ENCODE measurements at places on chromosomes 12 and 14.

DNA sequence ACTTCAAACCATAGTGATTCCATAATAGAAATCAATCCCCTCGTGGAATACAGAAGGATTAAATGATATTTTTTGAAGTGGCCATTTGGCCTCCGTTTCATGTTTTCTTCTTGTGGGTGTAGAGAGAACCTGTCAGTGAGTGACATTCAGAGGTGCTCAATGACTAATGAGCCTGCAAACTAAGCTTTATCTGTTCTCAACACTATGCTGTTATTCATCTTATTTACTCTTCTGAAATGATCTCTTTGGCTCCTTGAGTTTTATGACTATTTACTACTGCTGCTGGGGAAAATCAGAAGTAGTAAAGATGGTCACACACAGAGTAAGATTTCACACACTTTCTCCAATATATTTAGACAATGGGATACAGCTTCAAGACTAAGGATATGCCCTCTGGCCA lies 30.4 kb downstream of the ATP2B1 start:
- DNase-seq = no peak

DNA sequence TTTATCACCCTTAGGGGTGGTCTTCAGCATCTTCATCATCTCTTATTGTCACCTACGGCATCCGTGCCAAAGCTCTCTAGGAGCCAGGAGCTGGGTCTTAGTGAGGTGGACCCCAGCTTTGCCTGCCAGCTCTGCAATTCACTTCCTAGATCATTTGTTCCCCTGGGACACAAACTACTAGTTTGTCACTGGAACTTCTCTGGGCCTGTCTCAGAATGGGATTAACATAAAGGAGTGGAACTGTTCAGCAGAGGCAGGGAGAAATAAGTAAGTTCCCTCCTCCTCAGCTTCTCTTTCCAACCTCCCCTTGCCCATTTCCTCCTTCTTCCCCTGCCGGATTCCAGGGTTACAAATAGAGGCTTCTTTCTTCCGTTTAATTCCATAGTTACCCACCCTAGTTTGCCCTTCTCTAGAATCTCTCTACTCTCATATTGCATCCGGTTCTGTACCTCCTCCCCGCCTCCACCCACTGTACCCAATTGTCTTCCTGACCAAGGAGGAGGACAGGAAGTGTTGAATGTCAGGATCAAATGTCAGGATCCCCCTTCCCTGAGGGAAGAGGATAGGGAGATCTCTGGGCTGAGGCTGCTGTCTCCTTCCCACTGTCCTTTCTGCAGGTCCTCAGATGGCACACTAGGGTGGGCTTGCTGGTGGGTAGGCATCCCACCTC lies 25.0 kb downstream of the LARP4 start:
- DNase-seq = no peak

DNA sequence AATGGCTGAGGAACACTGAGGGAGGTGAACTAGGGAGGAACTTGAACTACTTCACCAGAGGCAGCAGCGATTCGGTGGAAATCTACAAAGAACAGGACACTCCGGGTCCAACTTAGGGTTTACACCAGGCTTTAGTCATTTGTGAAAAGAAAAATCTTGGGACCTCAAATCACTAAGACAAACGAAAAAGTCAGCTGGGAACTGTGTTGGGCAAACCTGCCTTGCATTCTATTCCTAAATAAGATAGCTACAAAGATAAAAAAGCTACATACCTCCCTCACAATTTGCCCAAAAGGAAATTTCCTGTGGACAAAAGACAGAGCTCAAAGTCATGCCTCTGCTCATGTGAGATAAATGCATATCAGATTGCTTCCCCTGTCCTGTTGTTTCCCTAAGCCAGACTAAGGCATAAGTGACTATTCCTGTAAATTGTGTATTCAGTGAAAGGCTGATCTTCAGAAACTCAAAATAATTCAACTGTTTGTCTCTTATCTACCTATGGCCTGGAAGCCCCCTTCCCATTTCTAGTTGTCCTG lies 106.6 kb downstream of the APAF1 start:
- no peak for DNase-seq

GRCh38 chr14:92970271-92970670 lies 47.3 kb downstream of the CHGA start:
- DNase-seq = no peak

- no peak for DNase-seq
Measured at GRCh38 chr14:23162800-23163199, 20.7 kb downstream of the SLC7A8 start.

DNA sequence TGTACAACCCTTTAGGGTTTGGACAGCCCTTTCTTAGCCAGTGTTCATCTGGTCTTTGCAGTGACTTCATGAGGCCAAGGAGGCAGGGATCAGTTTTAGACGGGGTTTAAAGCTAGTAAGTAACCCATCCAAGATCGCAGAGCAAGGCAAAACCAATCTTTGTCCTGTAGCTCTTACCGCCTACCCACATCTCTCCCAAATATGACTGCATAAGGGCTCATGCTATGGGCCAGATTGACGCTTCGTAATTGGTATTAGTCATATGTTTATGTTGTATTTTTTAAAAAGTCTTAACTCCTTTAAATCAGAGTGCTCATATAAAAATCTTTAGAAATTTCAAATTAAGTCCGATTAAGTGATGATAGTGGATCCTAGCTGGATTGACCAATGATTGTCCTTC lies 3.7 kb upstream of the CLMN start:
- DNase-seq = no peak

DNA sequence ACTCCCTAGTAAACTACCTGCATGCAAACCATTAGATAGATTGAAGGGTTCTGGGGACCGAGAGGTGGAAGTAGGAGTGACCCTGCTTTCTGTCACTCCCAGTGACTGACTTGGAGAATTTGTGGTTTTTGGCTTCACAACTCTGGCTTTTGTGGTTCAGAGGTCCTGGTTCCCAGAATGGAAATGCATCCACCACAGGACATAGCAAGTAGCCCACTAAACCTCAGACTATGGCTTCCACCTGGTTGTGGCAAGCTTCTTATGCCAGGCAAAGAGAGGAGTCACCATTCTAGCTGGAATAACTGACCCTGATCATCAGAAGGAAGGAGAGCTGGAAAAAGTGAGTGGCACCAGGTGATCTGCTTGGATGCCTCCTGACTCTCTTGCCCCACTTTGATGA lies 162.4 kb upstream of the TMEM260 start:
- no peak for DNase-seq

GRCh38 chr12:27968972-27969623 lies 3.4 kb downstream of the PTHLH start:
- DNase-seq = no peak

DNA sequence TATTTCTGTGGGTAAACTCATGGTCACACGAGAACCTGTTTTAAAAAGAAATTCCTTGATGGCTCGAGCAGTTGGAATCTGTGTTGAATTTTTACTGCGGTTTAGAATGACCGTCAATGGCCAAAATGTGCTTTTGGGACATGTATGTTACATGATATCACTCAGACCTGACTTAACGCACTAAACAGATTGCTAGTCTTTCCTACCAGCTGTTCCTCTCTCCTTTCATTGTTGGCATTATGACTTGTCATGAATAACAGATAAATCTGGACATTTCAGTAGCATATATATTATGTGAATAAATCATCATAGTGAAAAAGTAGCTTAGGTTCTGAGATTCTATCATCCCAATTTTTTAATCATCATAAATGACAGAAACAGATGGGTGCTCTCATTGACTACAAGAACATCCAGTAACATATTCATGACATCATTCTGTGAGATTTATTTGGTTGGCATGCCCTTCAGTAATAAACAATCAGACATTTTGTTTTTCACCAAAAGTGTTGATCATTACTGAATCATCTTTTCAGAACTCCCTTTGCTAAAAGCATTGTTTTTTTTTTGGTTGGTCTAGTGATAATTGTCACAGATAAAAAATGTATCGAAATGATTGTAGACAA lies 57.9 kb upstream of the NAV3 start:
- no peak for DNase-seq

- DNase-seq = no peak
Measured at GRCh38 chr14:103055695-103056094, 1.7 kb downstream of the CDC42BPB start.

DNA sequence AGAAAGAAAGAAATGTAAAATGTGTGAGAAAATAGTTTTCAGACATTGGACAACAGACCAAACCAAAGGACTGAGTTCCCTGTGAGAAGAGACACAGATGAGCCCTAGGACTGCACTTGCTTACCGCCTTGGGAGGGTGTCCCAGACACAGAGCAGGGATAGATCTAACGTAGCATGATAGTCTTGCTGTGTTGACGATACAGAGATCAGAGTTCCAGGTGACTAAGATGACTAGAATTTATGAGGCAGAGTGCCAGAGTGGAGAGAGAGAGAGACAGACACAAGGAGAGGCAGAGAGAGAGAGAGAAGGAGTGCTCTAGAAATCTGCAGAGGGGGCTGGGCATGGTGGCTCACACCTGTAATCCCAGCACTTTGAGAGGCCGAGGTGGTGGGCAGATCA lies 148.2 kb upstream of the LMNTD1 start:
- no peak for DNase-seq

DNA sequence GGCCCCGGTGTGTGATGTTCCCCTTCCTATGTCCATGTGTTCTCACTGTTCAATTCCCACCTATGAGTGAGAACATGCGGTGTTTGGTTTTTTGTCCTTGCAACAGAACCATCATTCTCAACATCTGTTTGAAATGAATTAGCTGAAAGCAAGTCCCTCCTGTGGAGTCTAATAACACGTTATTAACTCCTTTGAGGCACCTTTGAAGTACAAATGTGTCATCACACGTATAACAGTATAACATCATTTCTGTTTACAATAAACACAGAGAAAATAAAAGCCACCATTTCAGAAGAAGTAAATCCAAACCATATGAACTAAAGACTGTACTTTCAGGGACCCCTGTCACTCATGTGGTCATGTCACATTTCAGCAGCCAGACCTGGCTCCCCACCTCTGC lies 198.5 kb downstream of the STXBP6 start:
- DNase-seq = no peak

GRCh38 chr14:100278702-100279101 lies 27.5 kb downstream of the SLC25A29 start:
- no peak for DNase-seq

DNA sequence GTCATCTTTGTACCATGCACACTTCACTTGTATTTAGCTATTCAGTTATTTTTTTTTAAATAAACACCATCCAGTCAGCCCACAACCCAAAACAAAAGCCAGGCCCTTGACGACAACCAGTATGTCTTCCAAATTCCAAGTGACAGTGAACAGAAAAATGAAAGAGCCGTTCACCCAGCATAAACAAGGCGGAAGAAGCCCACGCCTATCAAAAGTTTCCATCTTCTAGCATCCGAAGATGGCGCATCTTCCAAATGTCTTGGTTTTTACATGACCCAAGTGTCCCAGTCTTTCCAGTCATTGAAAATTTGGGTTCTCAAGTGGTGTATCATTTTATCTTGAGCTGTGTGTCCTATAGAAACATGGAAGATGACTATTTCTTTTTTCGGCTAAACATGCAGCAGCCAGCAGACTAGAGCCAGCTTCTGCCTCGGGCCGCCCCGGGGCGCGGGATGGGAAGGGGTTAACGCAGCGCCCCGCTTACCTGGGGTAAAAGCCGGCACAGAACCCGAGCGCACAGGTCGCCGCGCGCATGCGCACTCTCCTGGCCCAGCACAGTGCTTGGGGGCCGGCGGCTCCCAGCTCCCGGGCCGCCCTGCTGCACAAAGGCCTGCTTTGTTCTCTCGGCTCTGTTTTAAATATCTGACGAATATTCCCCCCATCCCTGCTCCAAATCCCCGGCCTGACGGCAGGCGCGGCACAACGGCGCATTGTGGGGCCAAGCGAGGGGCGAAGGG lies 164.8 kb downstream of the ZFP36L1 start:
- DNase-seq = no peak
